NCI-H510A treated with DMSO at 0.1 percent for 48 hours (cell line): ENCODE measurements at places on chromosomes 3 and 15.

DNA sequence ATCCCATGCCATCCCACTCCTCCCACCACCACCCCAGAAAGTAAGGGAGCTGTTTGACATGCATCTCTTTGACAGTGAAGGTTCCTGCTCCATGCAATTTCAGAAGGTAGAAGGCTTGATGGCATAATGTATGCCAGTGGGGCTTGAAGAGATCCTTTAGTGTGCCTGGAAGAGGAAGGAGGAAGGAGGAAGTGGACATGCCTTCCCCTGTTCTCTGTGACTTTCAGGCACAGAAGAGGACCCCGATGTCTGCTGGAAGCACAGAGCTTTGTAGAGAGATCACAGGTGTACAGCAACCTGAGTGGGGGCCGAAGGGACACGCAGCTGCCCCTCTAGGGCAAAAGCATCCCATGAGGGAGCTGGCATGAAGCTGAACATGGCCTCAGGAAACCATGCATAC is 171.6 kb downstream of the CD47 start:
- DNase-seq, result no peak

GRCh38 chr3:151722856-151723255 is 10.9 kb upstream of the AADACL2 start:
- DNase-seq, result no peak

- peak; percentile 33 for DNase-seq
These were observed 45.2 kb downstream of the CMC1 start for GRCh38 chr3:28286595-28286994.

DNA sequence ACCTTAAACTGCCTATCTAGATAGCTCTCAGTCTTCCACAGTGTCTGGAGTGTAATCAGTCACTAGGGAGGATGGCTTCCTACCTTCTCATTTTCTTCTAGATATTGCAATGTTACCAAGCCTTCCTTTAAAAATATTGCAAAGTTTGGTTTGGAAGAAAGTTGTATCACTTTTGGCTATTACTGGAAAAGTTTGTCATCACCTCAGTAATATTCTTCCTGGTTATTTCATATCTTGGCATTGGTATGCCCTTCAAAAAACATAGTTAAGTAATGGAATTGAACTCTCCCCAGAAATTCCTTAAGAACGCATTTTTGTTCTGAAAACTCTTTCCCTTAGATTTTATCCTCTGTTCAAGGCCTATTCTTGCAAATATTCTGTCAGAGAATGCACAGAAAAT is 179.3 kb upstream of the MME start:
- DNase-seq, result no peak

- DNase-seq, result peak; percentile 13
These were observed 88.6 kb upstream of the ZNF280D start for GRCh38 chr15:56821721-56822425.

- DNase-seq, result no peak
These were observed 963.2 kb downstream of the ROBO2 start for GRCh38 chr3:78003090-78003489.

DNA sequence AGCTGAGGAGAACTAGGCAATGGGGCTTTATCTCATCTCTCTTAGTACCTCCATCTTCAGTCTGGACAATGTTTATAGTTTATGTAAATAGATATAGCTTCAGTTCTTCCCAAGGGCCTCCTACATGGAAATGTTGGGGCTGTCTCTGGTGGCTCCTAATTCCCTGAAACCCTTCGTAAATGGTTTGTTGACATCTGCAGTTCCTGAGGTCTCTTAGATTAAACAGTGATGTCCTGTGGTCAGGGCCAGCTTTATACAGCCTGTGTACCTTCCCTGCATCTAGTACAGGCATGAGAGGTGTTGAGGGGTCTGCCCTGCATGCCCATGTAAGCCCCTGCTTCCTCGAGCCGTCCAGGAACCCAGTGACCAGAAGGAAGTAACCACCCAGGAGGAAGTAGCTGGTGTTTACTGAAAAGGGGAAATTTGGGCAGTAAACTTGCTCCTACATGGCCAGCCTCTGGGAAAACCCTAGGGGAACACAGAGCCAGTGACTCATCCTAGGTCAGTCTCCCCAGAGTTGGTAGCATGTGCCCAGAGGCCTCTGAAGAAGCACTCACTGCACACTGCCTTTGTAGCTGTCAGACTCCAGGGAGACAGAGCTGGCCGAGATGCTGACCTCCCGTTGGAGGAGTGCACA is 4.7 kb upstream of the TBC1D2B start:
- no peak for DNase-seq

- peak; percentile 67 for DNase-seq
These were observed 17.8 kb upstream of the ATP13A4 start for GRCh38 chr3:193572426-193572908.

DNA sequence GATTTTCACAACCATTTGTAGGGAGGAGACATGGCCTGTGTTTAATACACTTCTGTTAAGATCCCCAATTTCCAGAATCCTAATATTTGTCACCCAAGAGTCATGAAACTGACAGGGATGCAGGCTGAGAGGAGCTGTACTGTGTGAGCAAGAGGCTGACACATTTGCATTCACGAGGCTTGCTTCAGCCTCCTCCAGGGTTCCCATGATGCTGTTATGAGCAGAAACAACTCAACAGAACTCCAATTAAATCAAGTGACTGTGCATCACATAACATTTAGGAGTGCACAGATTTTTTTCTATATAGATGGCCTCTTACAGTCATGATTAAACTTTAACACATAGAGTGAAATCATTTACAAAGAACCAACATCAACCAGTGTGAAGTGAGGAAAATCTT is 292.3 kb upstream of the STT3B start:
- no peak for DNase-seq

DNA sequence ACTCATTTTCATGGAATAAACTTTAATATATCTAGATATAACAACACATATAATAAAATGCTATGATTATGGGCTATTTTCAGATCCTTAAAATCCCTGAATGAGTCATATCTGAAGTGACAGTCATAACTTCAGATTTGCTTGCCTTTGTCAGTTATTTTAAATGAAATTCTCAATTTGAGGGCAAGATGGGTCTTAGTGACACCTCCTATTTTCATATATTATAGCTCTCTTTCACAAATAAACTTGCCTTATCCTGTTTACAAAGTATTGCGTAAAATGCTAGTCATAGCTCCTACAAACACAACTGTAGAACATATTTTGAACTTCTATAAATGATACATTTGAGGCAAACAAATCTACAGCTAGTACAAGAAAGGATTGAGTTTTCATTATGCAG is 6.2 kb upstream of the THRB start:
- no peak for DNase-seq

DNA sequence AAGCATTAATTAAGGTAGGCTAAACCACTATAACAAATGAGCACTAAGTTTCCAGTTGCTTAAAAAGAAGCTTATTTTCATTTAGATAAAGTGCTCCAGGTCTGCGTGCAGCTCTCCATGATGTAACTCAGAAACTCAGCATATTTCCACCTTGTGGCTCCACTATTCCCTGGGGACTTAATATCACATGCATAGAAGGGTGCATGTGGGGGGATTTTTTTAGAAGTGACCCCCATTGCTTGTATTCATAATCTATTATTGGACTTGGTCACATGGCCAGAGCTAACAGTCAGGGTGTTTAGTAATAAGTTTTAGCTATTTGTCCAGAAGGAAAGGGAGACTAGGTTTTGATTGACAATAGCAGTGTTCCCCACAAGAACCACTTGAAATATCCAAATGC is 86.8 kb downstream of the TMCO5A start:
- no peak for DNase-seq

- no peak for DNase-seq
These were observed 65.4 kb downstream of the EEFSEC start for GRCh38 chr3:128218548-128219257.

- no peak for DNase-seq
These were observed 243.2 kb upstream of the SUCLG2 start for GRCh38 chr3:67897351-67898336.

DNA sequence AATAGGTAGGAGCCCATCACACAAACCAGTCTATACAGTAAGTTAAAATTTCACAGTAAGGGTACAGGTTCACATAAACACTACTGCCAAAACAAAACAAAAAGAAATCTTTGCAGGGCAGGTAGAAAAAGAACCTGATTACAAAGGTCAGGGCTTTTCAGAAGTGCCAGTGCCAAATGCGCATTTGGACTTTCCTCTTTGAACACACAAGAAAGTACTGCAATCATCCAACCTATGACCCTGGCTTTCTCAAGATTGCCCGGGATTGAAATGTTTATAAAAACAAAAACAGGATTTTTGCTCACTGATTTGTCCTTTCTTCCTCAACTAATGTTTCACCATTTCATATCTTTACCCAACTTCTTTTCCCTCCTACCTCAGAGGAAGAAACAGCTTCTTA is 47.4 kb downstream of the CBLB start:
- no peak for DNase-seq

DNA sequence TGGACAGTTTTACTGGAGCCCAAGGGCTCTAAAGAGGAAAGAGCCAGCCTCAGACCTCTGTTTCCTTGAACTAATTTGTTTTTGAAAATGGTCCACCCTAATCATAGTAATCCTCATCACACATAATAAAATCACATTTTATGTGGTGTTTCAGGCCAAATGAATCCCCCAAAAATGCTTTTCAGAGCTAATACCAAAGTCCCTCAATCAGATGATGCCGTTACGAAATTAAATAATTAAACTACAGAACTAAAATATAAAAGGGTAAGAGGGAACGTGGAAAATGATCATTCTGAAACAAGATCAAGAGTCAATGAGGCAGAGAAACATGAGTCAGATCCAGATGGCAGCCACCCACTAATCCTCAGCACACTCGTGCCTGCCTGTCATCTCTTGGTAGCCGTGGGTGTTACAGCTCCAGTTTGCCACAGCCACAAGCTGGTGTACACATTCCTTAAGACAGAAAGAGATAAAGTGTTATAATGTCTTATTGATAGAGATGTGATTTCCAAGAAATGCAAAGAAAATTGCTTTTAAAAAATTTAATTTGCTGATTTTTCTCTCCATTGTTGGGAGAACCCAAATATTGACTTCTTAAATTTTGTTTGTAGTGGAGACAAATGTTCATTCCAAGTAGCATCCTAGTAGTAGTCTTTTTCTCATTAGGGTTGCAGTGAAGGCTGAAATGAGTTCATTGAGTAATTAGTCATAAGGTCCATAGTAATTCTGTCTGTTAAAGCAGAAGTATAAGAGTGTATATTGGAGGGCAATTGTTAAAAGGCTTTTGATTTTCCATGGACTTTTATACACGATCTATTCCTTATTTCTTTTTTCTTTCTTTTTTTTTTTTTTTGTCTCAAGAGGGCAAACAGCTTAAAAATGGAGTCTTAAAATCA is 104.2 kb downstream of the AGBL1 start:
- DNase-seq, result no peak

GRCh38 chr15:90820481-90820880 is 47.9 kb upstream of the FURIN start:
- no peak for DNase-seq

DNA sequence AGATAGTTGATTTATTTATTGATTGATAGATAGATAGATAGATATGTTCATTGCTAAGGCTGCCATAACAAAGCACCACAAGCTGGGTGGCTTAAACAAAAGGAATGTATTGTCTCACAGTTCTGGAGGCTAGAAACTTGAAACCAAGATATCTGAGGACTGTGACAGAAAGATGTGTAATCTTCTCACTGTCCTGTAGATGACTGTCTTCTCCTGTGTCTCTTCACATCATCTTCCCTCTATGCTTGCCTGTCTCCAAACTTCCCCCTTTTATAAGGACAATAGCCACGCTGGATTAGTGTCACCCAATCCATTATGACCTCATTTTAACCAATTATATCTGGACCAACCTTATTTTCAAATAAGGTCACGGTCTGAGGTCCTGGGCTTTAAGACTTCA is 40.9 kb downstream of the GNB4 start:
- no peak for DNase-seq

DNA sequence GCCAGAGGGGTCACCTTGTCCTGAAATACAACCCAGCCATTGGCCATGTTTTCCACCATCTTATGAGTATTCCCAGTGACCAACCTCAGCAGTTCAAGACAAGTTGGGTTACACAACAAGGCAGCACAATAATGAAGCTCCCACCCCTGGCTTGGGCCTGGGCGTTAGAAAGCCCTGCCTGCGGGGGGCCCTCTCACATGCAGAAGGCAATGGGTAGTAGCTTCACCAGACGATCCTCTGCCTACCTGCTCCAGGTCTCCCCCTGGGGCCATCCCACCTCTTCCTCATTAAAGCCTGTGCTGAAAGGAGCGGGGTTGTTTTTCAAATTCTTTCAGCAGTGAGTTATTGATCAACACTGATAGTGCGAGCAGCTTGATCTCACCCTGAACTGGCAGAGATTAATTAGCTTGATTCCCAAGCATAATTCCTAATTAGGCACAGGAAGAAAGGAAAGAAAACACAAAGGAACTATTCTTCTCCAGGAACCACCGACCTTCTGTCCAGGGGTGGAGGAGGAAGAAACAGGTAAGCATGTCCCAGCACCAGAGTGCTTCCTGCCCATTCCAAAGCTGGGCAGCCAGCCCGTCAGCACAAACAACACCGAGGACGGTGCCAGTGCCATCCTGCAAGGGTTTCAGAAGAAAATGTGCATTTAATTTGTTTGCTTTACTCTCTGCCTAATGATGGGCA is 79.7 kb upstream of the CGNL1 start:
- no peak for DNase-seq

DNA sequence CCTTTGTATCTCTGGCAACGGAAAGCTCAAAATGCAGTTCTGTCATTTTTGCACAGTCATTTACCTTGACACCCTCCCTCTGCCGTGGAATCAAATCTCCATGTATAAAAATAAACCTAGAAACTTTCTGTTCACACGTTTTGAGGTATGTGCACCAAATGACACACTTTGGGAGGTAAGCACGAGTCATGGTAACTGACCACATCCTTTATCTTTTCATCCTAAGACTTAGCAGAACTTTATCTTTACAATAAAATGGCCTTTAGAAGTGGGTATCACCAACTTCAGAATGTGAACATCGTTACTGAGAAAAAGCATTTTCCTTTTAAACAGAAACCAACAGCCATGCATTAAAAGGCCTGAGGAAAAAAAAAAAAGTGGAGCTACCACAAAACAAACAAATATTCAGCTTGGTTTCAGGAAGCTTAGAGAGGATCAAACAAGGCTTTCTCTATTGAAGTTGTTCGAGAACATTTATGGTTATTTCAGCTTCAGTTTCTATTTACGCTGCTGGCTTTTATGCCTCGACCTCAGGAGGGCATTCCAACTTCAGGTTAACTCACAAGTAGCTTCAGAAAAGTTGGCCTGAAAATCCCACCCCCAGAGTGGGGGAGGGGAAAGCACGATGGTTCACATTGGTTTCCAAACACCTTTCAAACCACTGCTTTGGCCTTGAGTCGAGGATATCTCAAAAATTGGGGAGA is 171.1 kb upstream of the ICE2 start:
- DNase-seq, result peak; percentile 15
